NCI-H774 (cell line): ENCODE measurements at places on chromosomes 2 and 18.

DNA sequence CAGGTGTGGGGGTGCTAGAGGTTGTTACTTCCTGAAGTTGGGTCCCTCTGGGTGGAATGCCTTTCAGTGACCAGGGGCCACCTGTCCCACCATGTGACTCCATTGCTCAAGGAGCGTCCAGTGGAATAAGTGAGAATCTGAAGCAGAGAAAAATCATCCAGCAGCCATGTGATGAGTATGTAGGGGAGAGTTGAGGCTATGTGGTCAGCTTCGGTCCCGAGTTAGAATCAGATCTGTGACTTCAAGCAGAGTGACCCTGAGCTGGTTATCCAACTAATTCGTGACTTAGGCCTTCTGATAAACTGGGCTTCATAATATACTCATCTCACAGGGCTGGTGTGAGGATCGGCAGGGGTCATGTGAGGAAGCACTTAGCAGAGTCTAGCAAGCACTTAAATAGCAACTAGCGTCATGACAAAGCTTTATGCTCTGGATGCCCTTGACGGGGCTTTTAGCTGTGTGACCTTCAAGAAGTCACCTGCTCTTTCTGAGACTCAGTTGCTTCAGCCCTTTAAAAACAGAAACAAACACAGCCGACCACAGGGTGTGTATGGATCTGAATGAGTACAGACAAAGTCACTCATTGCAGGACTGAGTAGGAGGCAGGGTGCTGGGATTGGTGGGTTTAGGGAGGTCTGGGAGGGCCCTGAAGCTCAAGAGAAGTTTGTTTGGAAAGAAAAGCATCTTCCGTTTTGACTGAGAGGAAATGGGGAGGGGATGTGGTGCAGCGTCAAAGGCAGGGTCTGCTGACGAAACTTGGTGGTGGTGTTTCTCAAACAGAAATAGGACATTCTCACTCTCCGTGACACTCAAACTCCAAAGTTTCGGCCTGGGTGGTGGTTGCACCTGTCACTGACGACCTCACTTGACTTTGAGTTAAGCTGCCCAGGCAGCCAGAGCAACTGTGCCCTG is 264.0 kb upstream of the CXCR4 start:
- no peak for DNase-seq

DNA sequence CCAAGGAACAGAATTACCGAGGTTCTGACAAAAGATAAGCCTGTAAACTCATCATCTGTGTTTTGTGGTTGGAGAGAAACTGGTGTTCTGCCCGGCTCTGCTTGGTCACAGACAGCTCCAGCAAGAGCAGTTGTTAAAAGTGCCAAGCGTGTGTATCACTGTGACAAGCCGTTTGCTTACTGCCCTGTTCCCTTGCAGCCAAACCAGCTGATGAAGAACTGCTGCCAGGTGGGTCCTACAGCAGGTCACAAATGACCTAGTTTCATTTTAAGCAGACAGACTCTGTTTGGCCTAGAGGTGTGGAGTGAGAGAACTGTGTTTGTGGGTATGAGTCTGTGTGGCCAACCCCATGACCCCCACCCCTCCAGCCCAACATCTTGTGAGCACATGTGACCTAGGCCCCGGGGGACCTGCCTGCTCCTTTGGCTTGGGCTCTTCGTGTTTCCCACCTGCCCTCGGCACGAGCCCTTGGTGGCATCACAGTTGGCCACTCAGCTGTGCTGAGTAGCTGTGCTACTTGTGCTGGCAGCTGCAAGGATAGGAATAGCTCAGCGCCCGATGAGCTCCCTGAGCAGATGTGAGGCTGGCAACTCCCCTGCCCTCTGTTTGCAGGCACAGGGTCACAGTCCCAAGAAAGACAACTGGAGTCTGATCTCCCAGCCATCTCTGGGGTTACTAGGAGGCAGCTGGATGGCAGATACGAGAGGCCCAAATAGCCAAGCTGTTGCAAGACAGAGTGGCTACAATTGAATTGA is 9.7 kb downstream of the OXER1 start:
- DNase-seq, result no peak

DNA sequence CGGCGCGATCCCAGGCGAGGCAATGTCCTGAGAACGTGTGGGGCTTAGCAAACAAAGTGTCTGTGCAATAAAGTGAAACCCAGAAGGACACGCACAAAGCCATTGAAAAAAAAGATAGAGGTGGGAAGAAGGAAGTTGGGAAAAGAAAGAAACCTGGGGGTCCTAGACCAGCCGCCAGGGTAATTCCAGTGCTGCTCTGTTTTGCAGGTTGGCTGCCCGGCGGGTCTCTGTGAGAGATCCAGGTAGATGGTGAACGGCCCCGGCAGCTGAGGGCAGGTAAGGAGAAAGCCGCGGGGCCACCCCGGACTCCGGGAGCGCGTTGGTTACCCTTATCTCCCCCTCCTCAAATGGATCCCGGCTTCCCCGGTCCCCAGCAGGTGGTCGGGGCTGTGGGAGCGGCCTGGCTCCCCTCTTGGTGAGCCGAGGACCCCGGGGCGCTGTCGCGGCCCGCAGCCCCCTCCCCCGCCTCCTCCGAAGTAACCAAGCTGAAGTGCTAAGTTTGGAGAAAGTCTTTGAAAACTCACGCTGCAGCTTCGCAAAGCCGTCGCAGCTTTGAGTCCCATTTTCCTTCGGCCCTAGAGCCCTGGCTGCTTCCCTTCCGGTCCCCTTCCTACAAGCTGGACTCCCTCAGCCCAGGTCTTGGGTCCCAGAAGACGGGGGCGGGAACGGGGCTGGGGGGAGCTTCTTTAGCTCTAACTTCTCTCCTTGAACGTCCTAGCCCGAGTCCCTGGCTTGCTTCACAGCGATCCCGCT is 588 bp downstream of the OTX1 start:
- DNase-seq, result no peak

DNA sequence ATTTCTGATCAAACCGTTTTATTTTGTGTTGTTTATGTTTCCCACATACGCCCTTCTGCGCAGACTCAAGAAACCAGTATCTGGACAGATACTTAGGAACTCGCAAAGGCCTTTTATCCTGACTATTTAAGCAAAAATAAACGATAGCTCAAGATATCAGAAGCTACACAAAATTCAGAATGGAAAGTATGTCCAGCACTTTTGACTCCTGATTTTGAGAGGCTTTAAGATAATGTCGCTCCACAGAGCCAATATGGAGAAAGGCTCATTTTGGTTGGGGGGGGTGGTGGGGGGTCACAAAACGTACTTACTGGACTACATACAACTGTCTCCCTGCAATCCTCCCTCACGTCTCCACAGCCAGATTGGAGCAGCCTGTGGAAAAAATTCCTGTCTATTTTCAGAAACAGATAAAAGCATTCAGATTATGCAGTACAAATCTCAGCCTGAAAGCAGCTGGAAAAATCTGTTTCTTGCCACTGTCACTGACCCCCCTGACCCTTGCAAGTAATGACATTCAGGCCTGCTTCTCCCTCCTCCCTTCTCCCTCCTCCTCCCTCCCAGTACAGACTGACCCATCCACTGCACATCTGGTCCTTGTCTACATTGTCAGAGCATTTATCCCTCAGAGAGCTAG is 34.9 kb upstream of the LCLAT1 start:
- no peak for DNase-seq

DNA sequence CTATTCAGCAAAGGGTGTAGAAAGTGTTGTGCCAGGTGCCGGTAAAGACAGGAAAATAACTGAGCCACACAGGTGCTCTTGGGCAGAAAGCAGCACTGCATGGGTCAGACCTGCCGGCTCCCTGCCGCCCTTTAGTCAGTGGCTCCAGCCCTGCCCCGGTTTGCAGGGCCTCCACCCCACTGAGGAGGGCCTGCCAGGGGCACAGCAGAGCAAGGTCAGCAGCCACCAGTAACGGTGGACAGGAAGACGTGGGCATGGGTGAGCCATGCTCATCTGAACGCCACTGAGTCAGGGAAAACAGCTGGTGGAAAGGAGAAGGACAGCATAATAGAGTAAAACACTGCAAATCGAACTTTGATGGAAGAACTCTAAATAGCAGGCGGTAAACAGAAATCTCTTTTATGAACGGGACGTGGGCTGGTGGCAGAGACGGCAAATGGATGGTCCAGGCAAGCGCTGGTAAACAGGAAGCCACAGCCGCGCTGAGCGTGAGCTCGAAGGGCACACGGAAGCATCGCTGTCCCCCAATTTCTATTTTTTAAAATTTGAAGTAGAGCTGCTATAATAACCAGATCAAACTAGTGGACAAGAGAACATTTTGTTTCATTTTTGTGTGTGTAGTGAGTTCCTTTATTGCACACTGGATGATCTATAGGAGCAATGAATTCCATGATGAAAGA is 141.8 kb upstream of the ALKAL2 start:
- DNase-seq, result no peak
